Naive thymus-derived CD4-positive, alpha-beta T cell (primary cell): ENCODE measurements at places on chromosomes 11 and 22. TPM values are rescaled to one million over a fixed set of nuclear protein-coding genes. Genes with fewer than 3 reads are reported as not detected.

Gene PHOX2A
- not detected for total RNA-seq

Gene KCNQ1
- 14.7 and 17.9 TPM in 2 replicates for total RNA-seq

- DNase-seq, result no peak
- no peak overlapping the region for H3K27ac ChIP-seq
- no peaks in the 10 kb centered on the region for H3K36me3 ChIP-seq
- H3K4me1 ChIP-seq, result no peaks in the 10 kb centered on the region
Measured at GRCh38 chr11:9726321-9727022, 62.6 kb downstream of the SWAP70 start.

Gene THYN1
- total RNA-seq, result 34.4 TPM

Gene ANO1
- total RNA-seq, result not detected

DNA sequence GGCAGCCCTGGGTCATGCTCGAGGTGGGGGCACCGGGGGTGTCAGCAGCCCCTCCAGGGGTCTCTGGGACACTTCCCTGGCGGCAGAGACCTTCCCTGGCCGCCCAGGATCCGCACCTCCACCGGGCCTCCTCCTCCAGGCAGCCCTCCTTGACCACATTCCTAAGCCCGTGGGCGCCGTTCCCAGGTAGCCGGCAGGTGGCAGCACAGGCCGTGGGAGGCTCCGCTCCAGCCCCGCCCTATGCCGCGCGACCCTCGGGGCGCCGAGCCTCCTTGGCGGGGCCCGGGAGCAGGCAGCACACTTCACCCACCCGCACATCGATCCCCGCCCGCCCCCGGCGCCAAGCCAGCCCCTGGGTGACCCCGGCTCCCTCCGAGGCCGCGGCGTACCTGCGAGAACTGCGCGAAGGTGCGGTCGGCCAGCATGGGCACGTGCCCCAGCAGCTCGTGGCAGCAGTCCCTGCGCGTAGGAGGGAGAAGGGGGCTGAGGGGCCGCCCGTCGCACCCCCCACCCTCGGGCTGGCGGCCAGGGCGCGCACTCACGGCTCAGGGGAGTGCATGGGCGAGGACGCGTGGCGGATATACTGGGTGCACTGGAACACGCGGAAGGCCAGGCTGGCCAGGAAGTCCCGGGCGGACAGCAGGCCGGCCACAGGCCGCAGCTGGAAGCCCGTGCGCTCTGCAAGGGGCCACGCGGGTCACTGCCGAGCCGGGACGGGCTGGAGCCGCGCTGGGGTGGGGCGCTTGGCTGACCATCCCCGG, 5.3 kb upstream of the INS start:
- H3K27ac ChIP-seq, result no peak overlapping the region
- H3K4me3 ChIP-seq, result no peak overlapping the region
- peak; percentile 38 for DNase-seq
- no peaks in the 10 kb centered on the region for H3K4me1 ChIP-seq

GRCh38 chr11:28860893-28861292, 752.7 kb downstream of the METTL15 start:
- H3K4me3 ChIP-seq, result no peak overlapping the region
- no peak overlapping the region for H3K27ac ChIP-seq
- H3K4me1 ChIP-seq, result no peaks in the 10 kb centered on the region
- H3K36me3 ChIP-seq, result no peaks in the 10 kb centered on the region

- no peak overlapping the region for H3K4me3 ChIP-seq
- no peak for DNase-seq
Measured at GRCh38 chr11:31818425-31818755, 7.3 kb upstream of the PAX6 start.

Gene EHF
- total RNA-seq, result not detected in 2 replicates

DNA sequence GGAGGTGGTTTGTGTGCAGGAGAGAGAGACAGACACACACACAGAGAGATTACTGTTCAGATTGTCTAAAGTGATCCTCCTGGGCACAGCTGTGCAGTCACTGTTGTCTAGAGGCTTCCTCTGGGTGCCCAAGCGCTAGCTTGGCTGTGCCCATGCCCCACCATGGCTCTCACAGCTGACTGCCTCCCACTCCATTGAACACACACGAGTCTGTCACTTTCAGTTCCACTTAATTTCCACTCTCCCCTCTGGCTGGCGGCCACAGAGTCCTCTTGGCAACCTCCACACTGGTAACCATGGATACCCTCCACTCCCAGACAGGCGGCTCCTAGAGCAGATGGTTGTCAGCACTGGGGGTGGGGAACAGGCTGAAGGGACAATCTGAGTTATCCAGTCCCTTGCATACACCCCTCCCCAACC, 29.1 kb downstream of the MAP6 start:
- no peaks in the 10 kb centered on the region for H3K4me1 ChIP-seq
- no peaks in the 10 kb centered on the region for H3K27me3 ChIP-seq
- H3K36me3 ChIP-seq, result no peaks in the 10 kb centered on the region
- no peak for DNase-seq
- H3K4me3 ChIP-seq, result no peak overlapping the region
- no peak overlapping the region for H3K27ac ChIP-seq

Gene USP2
- total RNA-seq, result 0.07 and 0.36 TPM in 2 replicates

Gene ASCL2
- total RNA-seq, result 0.32 TPM

Gene LSP1
- 248 TPM for total RNA-seq

DNA sequence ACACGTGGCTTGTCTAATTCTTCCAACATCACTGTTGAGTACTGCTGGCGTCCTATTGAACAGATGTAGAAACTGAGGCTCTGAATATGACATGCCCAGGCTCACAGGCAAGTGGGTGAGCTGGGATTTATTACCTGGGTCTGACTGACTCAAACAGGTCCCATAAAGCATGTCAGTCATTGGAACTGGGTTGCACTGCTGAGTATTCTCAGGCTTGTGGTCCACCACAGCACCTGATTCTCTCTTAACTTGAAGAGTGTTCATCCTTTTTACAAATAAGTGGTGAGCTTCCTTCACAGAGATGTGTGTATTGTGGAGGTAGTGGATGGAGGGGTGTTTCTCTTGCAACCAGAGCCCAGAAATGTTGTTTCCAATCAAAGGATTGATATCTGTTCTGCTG, 44.5 kb downstream of the SC5D start:
- no peaks in the 10 kb centered on the region for H3K27me3 ChIP-seq
- H3K36me3 ChIP-seq, result no peaks in the 10 kb centered on the region
- DNase-seq, result no peak
- H3K4me1 ChIP-seq, result peaks cover 8% of the 10 kb centered on the region

Gene NXPE4
- total RNA-seq, result not detected

Gene EXPH5
- 6.8 TPM for total RNA-seq

- H3K36me3 ChIP-seq, result peaks cover 41% of the 10 kb centered on the region
- no peaks in the 10 kb centered on the region for H3K27me3 ChIP-seq
- H3K4me3 ChIP-seq, result no peak overlapping the region
- H3K27ac ChIP-seq, result no peak overlapping the region
Measured at GRCh38 chr22:42834177-42834949, 22.7 kb downstream of the ARFGAP3 start.

Gene APOA4
- not detected for total RNA-seq

GRCh38 chr22:50196256-50196655, 4.6 kb upstream of the SELENOO start:
- H3K36me3 ChIP-seq, result peaks cover 50% of the 10 kb centered on the region
- H3K4me1 ChIP-seq, result peaks cover 14% of the 10 kb centered on the region
- no peak for DNase-seq
- H3K27me3 ChIP-seq, result no peaks in the 10 kb centered on the region

Gene APOA5
- total RNA-seq, result not detected

Gene EMID1
- total RNA-seq, result 1.2 TPM

GRCh38 chr22:49853981-49854831, 562 bp downstream of the ZBED4 start:
- H3K4me1 ChIP-seq, result peaks cover 31% of the 10 kb centered on the region
- H3K36me3 ChIP-seq, result no peaks in the 10 kb centered on the region
- no peak for DNase-seq
- no peaks in the 10 kb centered on the region for H3K27me3 ChIP-seq

DNA sequence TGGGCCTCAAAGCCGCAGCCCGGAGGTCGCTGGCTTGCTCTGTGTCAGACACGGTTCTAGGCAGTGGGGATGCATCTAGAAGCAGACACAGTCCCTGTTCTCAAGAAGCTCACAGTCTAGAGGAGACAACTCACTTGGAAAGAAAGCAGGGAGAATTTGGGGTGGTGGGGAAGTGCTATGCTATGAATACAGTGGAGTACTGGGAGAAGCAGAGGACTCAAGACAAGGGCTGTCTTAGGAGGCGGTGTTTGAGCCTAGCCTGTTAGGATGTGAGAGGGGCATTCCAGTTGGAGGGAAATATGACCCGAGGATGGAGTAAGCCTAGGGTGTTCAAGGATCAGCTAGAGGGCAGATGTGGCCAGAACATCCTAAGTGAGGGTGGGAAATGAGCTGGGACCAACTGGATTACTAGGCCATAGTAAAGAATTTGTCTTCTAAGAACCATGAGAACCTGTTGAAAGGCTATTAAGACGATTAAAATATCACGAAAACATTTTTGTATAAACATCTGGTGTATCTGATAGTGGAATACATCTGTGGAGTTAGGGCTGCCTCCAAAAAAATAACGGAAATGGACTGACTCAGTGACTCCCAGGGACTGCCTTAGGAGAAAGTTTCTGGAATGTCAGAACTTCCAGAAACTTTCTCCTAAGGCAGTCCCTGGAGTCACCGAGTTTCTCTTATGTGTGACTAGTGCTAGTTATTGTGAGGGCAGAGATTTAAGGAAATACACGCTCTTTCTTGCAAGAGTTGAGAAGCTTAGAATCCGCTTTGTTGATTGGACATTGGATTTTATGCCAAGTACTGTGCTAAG, 1.1 kb upstream of the PITPNB start:
- peaks cover 32% of the 10 kb centered on the region for H3K4me1 ChIP-seq
- no peaks in the 10 kb centered on the region for H3K36me3 ChIP-seq
- no peak for DNase-seq
- H3K4me3 ChIP-seq, result peak overlapping the region; percentile 73
- peak overlapping the region; percentile 94 for H3K27ac ChIP-seq

- no peaks in the 10 kb centered on the region for H3K4me1 ChIP-seq
- no peak overlapping the region for H3K4me3 ChIP-seq
- H3K36me3 ChIP-seq, result no peaks in the 10 kb centered on the region
- H3K27me3 ChIP-seq, result no peaks in the 10 kb centered on the region
- H3K27ac ChIP-seq, result no peak overlapping the region
Measured at GRCh38 chr11:57501953-57502352, 13.5 kb downstream of the SLC43A1 start.

- H3K4me1 ChIP-seq, result no peaks in the 10 kb centered on the region
- H3K27ac ChIP-seq, result no peak overlapping the region
- no peak overlapping the region for H3K4me3 ChIP-seq
- DNase-seq, result no peak
Measured at GRCh38 chr11:103849366-103849765, 187.1 kb upstream of the DDI1 start.

DNA sequence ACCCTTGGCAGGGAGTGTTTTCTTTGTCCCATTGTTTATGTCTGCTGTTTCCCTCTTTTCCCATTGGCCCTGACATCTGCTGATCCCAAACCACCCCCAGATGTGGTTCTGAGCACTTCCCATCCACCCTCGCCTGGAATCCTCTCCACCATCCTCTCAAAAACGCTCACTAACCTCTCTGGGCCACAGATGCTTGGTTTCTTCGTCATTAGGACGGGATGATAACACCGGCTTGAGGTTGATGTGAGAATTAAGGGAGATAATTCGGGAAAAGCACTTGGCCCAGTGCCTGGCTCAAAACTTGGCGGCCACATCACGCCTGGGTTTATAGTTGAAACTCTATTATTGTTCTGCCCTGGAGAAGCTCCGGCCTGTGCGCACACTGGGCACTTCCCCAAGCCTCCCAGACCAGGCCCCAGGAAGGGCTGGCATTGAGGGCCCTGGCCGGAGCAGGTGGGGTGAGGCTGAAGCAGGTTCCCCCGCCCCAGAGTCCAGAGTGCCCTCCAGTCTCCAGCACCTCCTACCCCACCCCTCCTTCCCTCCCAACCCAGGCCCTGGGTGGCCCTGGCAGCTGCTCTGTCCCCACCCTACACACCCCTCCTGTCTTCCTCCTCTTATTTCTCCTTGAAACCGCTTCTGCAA, 63.7 kb downstream of the CYTH4 start:
- no peak for DNase-seq
- no peaks in the 10 kb centered on the region for H3K27me3 ChIP-seq
- no peak overlapping the region for H3K27ac ChIP-seq
- H3K4me3 ChIP-seq, result no peak overlapping the region
- no peaks in the 10 kb centered on the region for H3K4me1 ChIP-seq
- H3K36me3 ChIP-seq, result no peaks in the 10 kb centered on the region

GRCh38 chr22:47401976-47402770, 639.7 kb downstream of the TBC1D22A start:
- DNase-seq, result no peak
- H3K36me3 ChIP-seq, result no peaks in the 10 kb centered on the region
- H3K4me1 ChIP-seq, result no peaks in the 10 kb centered on the region
- H3K4me3 ChIP-seq, result no peak overlapping the region
- no peak overlapping the region for H3K27ac ChIP-seq
- H3K27me3 ChIP-seq, result no peaks in the 10 kb centered on the region

Gene HEPHL1
- total RNA-seq, result not detected

DNA sequence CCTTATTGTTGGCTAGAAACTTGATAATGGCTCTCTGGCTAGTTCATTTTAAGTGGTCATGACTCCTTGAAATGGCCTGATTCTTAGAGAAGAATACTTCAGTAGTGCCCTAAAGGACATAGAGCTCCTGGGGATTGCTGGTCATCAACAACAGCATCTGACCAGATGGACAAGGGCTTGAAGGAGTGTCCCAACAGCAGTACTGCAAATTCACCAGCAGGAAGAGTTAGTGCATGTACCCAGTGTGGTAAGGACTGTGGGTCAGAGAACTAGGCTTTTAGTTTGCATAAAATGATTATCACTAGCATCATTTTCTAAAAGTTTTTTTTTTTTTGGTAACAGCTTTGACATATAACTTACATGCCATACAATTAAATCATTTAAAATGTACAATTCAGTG, 39.5 kb upstream of the CUL5 start:
- H3K36me3 ChIP-seq, result no peaks in the 10 kb centered on the region
- H3K27ac ChIP-seq, result no peak overlapping the region

Gene MYEOV
- not detected for total RNA-seq

Gene MS4A7
- total RNA-seq, result not detected in 2 replicates

- peaks cover 30% of the 10 kb centered on the region for H3K4me1 ChIP-seq
- H3K36me3 ChIP-seq, result peaks cover 5% of the 10 kb centered on the region
- DNase-seq, result no peak
- H3K27me3 ChIP-seq, result no peaks in the 10 kb centered on the region
- no peak overlapping the region for H3K4me3 ChIP-seq
- no peak overlapping the region for H3K27ac ChIP-seq
Measured at GRCh38 chr22:46794491-46794890, 32.0 kb downstream of the TBC1D22A start.

DNA sequence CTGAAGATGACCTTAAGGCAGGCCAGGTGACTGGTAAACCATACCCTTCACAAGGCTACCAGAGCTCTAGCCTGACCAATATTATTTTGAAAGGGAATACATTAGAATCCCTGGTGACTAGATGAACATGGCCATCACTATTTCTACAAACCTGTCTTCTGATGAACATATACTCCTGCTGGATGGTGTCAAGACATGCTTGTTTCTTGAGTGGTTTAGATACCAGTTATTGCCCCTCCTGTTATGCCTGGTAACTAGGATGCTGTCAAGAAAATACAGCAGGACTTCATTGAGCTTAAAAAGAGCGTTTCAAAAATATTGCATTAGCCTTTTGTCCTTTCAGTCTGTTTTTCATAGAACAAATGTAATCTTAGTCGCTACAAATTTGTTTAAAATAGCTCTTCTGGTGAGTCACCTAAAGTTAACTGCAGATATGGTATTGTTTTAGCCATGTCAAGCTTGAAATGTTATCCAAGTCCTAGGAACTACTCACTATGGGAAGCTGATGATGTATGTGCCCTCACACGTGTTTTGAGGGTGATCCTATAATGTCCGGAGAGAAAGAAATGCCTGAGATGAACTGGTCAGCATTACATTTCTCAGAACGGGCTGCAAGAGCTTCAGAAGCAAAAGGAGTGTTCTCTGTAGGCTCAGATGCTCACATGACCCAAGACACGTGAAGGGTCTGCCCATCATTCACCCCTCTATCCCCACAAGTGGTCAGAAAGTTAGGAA, 20.6 kb downstream of the ADM start:
- no peak overlapping the region for H3K27ac ChIP-seq
- H3K36me3 ChIP-seq, result no peaks in the 10 kb centered on the region
- no peaks in the 10 kb centered on the region for H3K4me1 ChIP-seq
- no peaks in the 10 kb centered on the region for H3K27me3 ChIP-seq
- no peak for DNase-seq

Gene OR56A1
- not detected for total RNA-seq
